ENCODE measurements at places on chromosomes 4 and X.

- DNase-seq: no peak
Measured at GRCh38 chrX:65574356-65574755, 39.8 kb upstream of the LAS1L start.

DNA sequence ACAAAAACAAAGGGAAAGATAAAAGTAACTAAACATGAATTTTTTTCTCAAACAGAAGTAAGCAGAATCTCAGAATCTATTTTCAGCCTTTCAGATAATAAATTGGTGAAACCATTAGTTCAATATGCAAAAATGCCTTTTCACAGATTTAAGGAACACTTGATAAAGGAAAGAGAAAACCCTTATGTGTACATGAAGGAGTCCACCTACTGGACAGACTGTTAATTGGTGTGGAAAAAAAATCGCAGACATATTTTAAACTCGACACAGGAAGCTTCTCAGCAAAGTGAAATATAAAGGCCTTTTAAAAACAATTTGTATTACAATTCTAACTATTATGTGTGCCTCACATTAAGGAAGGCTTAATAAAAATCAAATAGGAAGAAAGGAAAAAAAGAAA, 22.3 kb downstream of the COX7B2 start:
- DNase-seq: peak; percentile 9

- DNase-seq: peak; percentile 10
Measured at GRCh38 chr4:132614682-132615081, 534.4 kb upstream of the PCDH10 start.

DNA sequence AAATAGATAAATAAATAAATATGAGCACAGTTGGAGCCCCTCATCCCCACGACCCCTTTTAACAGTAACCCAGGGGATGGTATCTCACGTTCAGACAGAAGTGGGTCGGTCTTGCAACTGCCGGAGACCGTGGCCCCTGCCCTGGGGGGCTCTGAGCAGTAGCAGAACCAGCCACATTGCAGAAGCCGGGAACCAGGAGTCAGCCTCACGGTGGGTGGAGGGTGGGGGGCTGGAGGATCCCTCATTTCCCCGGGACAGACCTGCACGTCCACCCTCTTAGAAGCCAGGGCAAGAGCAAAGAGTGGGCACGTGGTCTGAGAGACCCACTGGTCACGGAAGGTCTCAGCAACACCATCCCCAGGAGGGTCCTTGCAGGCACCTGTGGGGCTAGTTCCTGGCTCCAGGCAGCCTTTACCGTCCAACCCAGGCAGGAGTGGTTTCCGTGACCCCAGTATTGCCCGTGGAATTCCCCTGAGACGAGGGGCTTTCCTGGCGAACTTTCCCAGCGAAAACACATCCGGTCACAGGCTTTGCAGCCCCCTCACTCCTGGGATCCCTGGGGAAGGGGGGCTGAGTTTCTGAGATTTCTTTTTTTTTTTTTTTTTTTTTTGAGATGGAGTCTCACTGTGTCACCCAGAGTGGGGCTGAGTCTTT, 8.8 kb upstream of the IL3RA start:
- DNase-seq: no peak

DNA sequence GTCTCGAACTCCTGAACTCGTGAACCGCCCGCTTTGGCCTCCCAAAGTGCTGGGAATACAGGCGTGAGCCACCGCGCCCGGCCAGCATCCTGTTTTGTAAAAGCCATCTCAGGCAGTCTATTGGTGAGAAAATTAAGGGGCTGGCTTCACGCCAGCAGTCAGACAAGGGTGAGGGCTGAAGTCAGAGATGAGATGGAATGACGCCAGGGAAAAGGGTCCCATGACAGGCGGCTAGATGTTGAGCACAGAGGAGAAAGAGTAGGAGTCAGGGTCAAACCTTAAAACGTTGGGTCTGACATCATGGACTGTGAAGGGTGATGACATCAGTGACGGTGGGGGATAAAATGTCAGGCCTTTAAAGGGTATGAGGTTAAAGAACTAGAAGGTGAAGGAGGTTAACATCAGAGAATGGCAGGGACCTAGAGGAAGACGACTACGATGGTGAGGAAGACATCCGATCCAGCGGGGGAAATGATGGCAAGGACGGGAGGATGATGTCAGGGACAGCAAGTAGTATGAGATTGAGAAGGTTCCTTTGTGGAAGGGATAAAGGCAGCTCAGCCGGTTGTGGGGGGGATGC, 504 bp upstream of the RBM3 start:
- no peak for DNase-seq

DNA sequence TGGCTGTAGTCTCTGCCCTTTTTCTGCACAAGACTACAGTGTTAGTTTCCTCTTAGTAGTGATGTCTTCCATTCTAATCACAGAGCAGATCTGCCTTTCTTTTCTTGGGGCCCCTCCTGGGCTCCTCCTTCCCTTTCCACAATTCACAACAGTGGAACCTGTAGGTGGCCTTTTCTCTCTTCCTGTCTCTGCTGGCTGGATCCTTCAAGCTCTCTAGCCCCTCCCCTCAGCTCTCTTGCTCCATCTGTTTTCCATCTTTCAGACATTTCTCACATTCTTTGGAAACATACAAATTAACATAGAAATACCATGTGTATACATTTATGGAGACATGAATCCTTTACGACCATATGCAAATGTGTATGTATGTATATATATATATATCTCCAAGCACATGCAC, 304 bp upstream of the SPIN2A start:
- DNase-seq: peak; percentile 37

DNA sequence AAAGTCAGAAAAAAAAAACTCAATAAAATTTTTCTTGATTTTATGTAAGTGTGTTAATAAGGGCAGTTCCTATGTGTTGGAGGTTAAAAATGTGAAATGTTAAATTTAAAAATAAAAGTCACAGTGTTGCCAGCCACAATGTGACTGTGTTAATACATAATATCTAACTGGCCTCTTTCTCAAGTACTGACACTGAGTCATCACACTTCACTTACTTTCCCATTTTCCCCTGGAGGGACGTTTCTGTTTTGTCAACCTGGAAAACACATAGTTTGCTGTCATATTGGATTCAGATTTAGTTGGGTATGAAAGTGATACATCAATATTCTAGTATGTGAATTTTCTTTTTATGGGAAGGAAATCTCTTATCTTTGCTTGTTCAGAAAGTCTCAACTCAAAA, 46.4 kb downstream of the ARHGEF38 start:
- DNase-seq: no peak

- DNase-seq: no peak
Measured at GRCh38 chr4:3440011-3440410, 1.8 kb upstream of the HGFAC start.

DNA sequence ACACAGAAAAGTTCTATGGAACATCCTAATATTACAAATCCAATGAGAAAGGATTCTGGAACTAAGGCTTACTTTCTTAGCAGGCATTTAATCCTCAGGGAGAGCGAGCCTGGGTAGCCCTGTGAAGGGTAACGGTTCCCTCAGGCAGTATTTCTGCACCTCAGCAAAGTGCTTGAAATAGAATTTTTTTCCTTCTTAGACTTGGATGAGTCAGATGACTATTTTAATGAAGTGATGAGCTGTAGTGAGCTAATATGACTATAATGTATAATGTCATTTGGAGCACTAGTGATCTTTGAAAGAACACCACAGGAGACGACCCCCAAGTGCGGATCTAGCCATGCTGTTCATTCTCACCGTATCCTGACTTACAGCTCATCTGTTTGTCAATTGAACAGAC, 493.0 kb upstream of the FAM241A start:
- no peak for DNase-seq

DNA sequence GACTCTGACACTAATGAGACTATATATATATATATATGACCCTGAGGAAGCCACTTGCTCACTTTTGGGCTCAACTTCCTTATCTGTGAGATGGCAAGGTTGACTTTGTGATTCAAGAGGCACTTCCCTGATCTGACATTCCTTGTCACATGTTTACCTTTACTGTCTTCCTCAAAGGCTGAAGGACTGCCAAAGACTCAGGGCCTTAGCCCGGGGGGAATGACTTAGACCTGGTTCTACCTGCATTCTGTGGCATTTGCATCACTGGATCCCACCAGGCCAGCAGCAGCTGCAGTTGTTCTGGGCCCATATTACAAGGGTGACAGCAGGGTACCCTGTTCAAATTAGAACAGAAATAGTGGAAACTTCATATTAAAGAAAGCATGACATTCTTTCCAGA, 3.1 kb upstream of the HS6ST2 start:
- no peak for DNase-seq

GRCh38 chr4:48681856-48682255, 98.2 kb downstream of the FRYL start:
- peak; percentile 69 for DNase-seq

DNA sequence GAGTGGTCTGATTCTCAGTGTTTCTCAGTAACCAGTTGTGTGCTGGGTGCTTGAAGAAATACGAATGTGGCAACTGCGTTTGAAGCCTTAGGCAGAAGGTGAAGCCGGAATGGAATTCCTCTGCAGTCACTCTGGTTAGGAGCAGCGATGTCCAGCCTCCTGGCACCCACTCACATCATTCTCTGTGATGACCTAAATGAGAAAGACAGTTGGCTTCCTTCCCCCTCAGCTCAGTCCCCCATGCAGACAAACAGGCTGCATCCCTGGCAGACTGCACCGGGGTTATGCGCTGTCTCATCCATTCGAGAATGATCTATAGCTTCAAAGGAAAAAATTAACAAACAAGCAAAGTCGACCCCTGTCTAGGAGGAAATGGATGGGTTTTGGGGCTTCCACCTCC, 170.1 kb upstream of the SCML1 start:
- DNase-seq: no peak

- peak; percentile 12 for DNase-seq
Measured at GRCh38 chr4:165393704-165394103, 14.9 kb downstream of the CPE start.

DNA sequence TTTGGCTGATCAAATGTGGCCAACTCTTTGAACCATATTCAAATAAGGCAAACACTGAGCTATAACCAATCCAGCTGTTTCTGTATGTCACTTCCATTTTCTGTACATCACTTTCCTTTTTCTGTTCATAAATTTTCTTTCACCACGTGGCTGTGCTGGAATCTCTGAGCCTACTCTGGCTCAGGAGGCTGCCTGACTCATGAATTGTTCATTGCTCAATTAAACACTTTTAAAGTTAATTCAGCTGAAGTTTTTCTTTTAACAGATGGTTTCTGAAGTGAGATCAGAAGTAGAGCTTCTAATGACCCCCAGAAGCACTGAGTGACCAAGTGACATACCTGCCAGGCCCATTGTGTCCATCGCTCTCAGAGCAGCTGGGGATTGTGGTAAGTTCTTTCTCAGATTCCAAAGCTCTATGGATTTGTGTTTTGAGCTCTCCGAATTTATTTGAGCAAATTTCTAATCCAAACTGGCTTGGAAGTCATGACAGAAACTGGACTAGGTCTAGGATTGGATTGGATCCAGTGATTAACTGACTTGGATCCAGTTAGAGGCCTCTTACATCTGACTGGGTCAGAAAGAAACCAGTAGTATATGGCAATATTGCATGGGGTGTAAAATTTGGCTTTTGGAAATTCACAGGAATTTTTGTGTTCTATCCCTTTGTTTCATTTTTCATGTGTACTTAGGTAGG, 121.2 kb upstream of the BANK1 start:
- no peak for DNase-seq

DNA sequence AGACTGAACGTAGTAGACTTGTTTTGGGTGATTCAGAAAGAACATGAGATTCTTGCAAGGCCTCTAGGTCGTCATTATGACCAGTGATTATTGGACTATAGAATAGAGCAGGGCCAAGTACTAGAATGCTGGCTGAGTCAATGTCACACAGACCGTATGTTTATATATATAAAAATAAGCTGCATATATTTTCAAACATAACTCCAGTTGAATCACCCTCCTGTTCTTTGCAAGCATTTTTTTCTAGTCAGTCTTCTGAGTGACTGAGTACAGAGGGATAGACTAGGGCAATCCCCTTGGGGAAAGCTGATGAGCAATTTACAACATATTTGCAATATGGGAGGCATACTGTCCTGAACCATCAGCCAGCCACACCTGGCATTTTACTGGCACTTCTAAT, 48.4 kb upstream of the PRPS1 start:
- no peak for DNase-seq

DNA sequence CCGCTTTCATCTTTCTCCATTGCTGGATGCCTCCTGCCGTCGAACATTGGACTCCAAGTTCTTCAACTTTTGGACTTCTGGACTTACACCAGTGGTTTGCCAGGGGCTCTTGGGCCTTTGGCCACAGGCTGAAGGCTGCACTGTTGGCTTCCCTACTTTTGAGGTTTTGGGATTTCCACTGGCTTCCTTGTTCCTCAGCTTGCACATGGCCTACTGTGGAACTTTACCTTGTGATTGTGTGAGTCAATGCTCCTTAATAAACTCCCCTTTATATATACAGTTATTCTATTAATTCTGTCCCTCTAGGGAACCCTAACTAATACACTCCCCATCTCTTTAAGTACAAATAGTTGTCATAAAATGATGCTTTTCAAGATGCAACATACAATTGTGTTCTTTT, 595.3 kb downstream of the ARAP2 start:
- DNase-seq: no peak

- no peak for DNase-seq
Measured at GRCh38 chrX:1496076-1496475, 40.9 kb downstream of the P2RY8 start.

GRCh38 chr4:187128222-187128621, 404.6 kb upstream of the FAT1 start:
- peak; percentile 67 for DNase-seq

DNA sequence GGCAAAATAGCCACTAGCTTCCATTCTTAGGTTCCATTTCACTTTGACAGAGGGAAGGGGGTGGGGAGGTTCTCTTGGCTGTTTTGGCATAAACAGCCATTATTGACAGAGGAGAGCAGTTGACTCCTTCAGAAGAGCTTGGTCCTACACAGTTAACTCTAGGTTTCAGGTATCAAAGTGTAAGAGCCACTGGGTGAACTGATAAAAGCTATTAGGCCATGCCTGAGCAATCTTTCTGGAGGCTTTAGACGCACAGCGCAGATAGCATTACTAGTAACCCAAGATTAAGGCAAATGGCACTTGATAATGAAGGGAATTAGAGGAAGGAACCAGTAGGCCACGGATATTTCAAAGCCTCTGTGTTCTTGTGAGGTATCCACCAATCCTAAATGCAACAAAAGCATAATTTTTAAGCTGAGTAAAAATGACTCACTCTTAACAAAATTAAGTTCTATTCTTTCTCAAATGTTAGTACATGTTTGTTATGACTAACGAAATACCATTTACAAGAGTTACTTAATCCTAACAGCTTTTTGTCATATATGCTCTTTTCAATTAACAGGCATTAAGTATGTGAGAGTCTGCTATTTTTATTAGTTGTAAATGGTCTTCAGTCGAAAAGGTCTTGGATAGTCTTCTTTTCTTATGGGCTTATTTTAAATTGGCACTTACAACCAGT, 53.6 kb downstream of the SLC7A11 start:
- peak; percentile 33 for DNase-seq

DNA sequence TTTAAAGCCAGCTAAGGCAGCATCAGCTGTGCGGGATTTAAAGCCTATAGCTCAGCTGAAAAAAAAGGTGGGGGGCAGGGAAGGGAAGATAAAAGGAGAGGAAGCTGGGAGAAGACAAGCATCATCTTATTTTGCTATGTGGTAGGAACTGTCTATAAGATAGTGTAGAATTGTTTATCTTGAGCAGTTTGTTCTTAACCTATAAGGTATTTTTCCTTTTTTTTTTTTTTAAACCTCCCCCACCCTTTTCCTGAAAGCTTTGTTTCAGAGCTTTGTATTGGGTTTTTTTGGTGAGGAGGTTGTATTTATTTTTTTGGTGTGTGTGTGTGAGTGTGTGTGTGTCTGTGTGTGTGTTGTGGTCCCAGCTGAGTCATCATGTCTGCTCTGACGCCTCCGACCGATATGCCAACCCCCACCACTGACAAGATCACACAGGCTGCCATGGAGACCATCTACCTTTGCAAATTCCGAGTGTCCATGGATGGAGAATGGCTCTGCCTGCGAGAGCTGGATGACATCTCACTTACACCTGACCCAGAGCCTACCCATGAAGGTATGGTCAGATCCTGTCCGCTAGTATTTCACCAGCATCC, 531 bp downstream of the RUFY3 start:
- peak; percentile 81 for DNase-seq
